GOT3 (cell line): ENCODE measurements at places on chromosomes 5 and 9.

DNA sequence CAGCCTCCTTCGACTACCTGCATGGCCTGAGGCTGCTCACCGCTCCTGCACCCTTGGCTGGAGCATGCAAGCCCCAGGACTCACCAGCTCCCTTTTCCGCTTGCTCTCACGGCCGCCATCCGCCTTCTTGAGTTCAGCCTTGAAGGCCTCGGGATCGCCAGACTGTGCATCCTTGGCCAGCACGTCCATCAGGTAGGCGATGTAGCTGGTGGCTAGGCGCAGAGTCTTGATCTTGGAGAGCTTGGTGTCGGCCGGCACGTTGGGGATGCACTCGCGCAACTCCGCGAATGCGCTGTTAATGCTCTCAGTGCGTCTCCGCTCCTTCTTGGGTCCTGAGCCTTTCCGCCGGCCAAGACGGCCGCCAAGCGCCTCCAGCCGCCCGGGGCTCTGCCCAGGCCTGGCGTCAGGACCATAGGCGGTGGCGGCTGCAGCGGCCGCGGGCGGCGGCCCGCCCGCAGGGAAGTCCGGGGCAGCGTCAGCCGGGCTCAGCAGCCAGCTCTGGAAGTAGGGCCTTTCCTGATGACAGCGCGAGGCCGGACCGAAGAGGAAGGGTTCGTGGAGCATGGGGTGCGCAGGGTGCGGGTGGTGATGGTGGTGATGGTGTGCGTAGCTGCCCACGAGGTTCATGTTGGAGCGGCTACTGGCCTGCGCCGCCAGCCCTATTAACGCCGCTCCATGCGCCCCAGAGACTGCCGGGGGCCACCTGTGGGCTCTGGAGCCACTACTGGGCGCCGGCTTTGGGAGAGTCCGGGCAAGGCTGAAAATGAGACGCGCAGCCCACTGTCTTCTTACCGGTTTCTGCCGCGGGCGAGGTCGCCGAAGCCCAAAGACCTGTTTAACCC is 424 bp downstream of the HAND1 start:
- no peak for DNase-seq

DNA sequence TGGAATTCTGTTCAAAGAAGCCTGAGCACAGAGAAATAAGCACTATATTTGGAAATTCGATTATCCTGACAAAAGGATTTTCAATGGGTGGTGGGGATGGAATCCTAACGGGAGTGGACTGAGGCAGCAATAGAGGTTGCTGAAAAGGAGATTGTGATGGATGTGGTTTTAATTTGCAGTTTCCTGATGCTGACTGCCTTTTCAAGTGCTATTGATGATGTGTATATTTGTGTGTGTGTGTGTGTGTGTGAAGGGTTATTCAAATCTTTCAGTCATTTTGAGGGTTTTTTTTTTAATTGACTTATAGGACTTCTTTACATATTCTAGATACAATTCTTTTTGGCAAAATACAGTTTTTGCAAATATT is 614.5 kb downstream of the HINT1 start:
- no peak for DNase-seq

GRCh38 chr5:148384380-148384737 is 601 bp downstream of the FBXO38 start:
- no peak for DNase-seq

DNA sequence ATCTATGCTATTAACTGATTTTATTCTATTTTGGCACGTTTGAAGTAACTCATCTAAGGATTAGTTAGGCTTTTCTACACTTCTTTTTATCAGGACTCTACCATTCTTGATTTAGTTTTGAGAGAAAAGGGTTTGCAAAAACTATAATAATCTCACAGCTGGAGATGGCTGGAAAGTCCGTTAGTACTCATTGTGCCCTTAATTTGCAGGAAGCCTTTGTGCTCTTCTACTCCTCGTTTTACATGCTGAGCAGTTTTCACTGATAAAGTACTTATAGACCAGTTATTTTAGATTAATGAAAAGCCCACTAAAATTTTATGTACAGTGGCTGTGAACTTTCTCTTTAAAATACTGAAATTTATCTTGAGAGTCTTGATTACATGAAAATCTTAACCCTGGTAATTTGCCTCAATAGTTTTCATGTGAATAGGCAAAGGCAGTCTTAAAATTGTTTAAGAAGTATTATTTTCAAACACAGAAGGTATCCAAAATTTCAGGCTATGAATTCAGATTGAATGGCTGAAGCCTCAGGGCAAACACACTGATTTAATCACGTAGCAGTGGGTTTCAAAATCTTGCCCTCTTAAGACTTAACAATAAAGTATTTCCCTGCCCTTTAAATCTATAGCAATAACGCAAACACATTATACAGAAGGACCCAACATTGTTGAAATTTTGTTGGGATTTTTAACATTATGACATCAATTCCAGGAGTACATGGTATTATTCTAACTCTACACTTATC is 18.6 kb downstream of the MLLT3 start:
- DNase-seq, result no peak

DNA sequence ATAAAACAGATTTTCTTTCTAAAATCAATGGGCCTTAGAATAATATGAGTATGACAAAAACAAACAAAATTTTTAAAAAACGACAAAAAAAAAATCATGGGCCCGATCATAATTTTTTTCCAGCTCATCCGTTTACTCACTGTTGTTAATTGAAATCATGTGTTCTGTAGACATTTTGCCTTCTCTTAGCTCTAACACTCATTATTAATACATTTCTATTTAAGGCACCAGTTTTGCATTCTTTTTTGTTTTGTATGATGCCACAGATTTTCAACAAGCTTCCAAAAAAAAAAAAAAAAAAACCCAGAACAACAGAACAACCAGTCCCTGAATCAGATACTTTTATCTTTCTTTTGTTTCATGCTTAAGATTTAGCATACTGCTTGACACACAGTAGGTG is 86.4 kb downstream of the PRLR start:
- DNase-seq, result no peak

- no peak for DNase-seq
Measured at GRCh38 chr5:55039843-55040242, 15.8 kb downstream of the GZMK start.

DNA sequence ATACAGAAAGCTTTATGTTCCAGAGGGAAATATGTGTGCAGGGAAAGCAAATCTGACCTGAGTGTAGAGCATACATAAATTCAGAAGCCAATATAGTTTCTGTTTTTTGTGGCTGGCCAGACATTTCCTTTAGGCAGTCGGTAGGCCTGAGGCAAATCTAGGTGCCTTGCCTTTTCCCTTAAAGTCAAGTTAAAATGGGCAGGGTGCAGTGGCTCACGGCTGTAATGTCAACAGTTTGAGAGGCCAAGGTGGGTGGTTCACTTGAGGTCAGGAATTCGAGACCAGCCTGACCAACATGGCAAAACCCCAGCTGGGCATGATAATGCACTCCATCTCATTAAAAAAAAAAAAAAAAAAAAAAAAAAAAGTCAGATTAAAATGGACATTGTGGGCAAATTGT is 31.2 kb downstream of the PHAX start:
- DNase-seq, result no peak

GRCh38 chr5:108334225-108334624 is 47.7 kb downstream of the FBXL17 start:
- no peak for DNase-seq
